CD8-positive, alpha-beta memory T cell (primary cell): ENCODE measurements at places on chromosomes 6 and 20. TPM values are rescaled to one million over a fixed set of nuclear protein-coding genes. Genes with fewer than 3 reads are reported as not detected.

- H3K4me3 ChIP-seq = no peak overlapping the region
- H3K36me3 ChIP-seq = no peaks in the 10 kb centered on the region
- no peaks in the 10 kb centered on the region for H3K4me1 ChIP-seq
- H3K27me3 ChIP-seq = no peaks in the 10 kb centered on the region
Observed at GRCh38 chr6:11762794-11763459, 15.7 kb downstream of the ADTRP start.

GRCh38 chr20:19885939-19886660, 128.0 kb downstream of the RIN2 start:
- no peaks in the 10 kb centered on the region for H3K36me3 ChIP-seq
- no peaks in the 10 kb centered on the region for H3K4me1 ChIP-seq
- DNase-seq = no peak
- no peaks in the 10 kb centered on the region for H3K27me3 ChIP-seq

DNA sequence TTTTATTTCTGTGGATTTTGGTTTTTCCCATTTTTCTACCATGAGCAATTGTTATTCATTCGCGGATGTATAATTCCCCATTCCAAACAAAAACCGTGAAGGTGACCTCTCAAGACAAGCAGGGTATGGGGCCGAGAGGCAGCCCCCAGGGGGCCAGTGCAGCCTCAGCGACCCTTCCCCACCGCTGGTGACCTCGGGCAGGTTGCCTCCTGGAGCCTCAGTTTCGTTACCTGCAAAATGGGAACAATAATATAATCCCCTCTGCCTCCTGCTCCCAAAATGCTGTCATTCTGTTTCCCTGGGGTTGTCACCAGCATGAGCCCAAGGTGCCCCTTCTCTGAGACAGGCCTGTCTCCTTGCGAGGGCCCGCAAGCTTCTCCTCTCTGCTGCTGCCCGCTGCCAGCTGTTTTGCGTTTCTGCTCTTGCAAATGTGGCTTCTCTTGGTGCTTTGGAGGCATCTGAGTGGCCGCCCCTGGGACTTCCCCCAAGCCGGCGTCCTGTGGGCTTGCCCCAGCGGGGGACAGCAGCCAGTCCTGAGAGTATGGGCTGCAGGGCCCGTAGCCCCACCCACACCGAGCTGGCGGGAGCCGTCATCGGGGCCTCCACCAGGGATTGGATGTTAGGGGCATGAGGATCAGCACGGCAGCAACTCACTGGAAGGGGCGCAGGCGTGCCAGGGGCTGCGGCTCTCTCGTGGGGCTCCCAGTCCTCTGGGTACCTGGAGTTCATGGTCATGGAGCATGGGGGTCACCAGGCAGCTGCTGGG, 161.9 kb downstream of the TAF4 start:
- H3K27me3 ChIP-seq = no peaks in the 10 kb centered on the region
- DNase-seq = no peak
- H3K36me3 ChIP-seq = no peaks in the 10 kb centered on the region
- H3K4me3 ChIP-seq = no peak overlapping the region

DNA sequence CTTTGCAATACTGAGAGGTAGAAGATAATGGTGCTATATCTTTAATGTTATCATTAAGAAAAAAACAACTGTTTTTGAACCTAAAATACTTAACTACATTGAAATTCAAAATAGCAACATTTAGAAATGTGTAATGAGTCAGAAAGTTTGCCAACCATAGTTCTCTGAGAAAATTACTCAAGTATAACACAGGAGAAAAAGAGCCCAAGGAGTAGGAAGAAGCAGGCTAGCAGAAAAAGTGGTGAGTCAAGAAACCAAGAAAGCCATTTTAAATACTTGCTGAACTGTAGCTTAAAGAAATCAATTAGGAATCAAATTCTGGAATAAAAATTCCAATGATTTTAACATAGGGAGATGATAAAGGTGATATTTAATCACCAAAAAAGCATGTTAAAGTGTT, 181.0 kb upstream of the RSPO3 start:
- H3K4me1 ChIP-seq = no peaks in the 10 kb centered on the region
- no peak overlapping the region for H3K27ac ChIP-seq
- no peak for DNase-seq
- no peaks in the 10 kb centered on the region for H3K27me3 ChIP-seq

The TNF gene
- 215 TPM for total RNA-seq

DNA sequence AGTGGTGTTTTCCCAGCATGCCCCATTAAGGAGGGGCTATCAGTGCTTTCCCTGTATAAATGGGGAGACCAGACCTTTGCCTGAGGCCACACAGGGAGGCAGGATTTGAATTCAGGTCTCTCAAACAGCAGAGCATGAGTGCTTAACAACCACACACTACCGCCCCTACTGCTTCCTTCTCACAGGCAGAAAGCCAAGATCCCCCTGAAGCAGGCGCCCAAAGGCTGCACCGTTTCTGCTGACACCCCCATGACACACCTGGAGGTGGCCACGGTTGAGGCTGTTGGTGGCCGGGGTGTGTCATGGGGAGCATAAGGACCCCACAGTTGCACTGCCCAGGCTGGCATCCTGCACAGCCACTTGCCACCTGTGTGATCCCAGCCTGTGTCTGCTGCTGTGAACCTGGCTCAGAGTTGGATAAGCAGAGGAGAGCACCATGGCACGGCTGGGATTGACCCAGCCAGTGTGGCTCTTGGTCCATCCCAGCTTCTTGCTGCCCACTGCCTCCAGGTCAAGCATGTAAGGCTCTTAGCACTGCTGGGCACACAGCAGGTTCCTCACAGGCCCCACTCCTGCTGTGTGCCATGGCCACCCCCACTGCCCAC, 28.3 kb downstream of the PCK1 start:
- no peak overlapping the region for H3K4me3 ChIP-seq
- H3K27ac ChIP-seq = no peak overlapping the region
- no peak for DNase-seq
- H3K4me1 ChIP-seq = no peaks in the 10 kb centered on the region

DNA sequence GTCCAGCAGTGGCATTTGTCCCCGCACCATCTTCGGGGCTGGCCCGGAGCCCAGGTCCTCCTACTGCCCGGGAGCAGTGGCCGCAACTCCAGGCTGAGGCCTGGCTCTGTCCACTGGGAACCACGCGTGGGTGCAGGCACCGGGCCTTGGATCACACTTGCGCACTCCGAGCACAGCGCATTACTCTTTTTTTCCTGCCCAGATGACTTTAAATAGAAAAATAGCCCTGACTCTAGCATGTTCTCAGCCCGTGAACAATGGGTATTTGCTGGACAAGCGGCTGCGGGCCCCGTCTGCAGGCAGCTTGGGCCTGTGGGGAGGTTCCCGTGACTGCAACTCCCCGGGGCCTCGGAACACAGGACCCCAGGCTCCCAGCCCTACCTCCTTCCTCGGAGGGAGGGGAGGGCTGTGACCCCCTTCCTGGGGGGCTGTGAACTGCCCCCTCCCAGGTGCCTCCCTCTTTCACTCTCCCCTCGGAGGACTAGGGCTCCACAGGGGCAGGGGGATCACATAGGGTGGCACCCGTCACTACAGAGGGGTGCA, 162.2 kb downstream of the TBXT start:
- H3K27me3 ChIP-seq = peaks cover 10% of the 10 kb centered on the region
- no peak overlapping the region for H3K27ac ChIP-seq
- H3K4me1 ChIP-seq = no peaks in the 10 kb centered on the region
- no peaks in the 10 kb centered on the region for H3K36me3 ChIP-seq
- no peak overlapping the region for H3K4me3 ChIP-seq

The CENPB gene
- total RNA-seq = 69.9 TPM

DNA sequence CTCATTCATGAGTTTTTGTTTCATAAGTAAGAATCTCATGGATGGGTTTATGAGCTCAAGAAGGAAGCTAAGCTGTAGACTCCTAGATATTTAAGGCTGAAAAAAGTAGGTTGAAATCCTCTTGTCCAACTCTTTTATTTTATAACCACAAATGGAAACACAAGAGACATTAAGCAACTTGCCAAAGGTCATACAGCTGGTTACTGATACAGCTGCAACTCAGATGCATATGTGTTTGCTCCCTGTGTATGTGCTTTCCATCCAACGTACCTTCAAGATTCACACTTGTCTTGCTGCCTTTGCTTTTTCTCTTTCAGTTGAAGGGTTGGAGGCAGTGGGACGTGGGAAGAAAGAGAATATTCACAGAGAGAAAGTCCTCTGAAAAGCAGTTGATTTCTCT, 153.5 kb upstream of the STMND1 start:
- no peaks in the 10 kb centered on the region for H3K4me1 ChIP-seq
- no peaks in the 10 kb centered on the region for H3K27me3 ChIP-seq
- no peak for DNase-seq
- no peak overlapping the region for H3K4me3 ChIP-seq
- no peak overlapping the region for H3K27ac ChIP-seq
